HS-5 (cell line): ENCODE measurements at places on chromosomes 1 and 21.

DNA sequence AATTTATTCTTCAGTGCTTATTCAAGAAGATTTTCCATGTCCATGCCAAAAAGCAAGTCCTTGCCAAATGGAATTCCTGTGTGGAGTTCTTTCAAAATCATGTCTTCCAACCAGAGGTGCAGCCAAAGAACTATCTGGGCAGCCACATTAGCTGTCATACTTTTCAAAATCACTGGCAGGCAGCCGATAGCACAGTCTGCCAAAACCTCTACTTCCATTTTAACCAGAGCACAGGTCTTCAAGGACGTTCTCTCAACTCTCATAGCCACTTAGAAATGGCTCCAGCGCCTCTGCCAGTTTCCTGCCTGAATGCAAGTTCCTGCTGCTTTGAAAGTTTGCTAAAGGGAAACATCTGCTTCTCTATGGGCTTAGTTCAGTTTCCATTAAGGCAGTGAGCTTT is 975.7 kb upstream of the ADGRL4 start:
- DNase-seq, result no peak

DNA sequence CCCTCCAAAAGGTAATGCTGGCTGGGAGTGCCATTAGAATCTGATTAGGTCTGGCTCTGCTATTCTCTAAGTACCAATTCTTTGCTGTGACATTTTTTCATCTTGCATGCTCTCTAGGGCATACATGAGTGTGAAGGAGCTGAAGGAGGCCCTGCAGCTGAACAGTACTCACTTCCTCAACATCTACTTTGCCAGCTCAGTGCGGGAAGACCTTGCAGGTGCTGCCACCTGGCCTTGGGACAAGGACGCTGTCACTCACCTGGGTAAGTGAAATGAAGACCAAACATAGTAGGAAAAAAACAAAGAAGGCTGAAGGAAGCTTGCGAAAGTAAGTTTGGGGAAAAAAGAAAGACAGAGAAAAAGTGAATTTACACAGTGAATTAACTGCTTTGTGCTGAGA is 207.9 kb downstream of the PAPPA2 start:
- no peak for DNase-seq

GRCh38 chr1:26907071-26907917 is 6.5 kb downstream of the NR0B2 start:
- DNase-seq, result peak; percentile 61

- DNase-seq, result no peak
Observed at GRCh38 chr1:66833112-66833511, 32.0 kb upstream of the INSL5 start.

DNA sequence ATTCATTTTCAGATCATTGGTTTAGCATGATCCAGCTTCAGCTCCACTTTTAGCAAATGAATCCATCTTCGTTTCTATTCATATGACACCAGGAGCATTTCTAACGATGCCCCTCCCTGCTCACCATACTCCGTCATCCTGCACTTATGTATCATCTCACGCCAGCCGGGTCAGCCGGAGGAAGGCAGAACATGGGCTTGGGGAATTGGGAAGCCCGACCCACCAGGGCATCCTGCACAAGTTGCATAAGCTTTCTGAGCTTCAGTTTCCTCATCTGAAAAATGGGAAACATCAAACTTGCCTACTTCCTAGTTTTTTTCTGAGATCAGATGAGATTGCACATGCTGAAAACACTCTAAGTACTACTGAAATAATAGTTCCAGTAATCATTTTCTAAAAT is 194.7 kb downstream of the AK5 start:
- DNase-seq, result no peak

DNA sequence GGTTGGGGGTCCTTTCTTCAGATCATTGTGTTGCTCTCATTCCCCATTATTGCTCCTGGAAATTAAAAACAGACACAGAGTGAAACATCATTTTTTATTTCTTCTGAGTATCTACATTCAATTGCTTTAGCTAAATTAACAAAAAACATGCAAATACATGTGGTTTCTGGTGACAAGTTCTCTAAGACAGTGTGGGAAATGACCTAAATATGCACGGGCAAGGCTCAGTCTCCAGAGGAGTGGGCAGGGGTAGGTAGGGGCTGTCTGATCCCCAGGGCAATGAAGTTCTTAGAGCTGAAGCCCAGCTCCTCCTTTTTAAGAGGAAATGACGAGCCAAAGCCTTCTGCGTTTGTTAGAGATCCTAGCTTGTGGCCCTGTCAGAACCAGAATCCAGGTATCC is 4.5 kb downstream of the LEFTY2 start:
- no peak for DNase-seq

GRCh38 chr1:54314696-54315095 is 91.5 kb downstream of the SSBP3 start:
- DNase-seq, result no peak

DNA sequence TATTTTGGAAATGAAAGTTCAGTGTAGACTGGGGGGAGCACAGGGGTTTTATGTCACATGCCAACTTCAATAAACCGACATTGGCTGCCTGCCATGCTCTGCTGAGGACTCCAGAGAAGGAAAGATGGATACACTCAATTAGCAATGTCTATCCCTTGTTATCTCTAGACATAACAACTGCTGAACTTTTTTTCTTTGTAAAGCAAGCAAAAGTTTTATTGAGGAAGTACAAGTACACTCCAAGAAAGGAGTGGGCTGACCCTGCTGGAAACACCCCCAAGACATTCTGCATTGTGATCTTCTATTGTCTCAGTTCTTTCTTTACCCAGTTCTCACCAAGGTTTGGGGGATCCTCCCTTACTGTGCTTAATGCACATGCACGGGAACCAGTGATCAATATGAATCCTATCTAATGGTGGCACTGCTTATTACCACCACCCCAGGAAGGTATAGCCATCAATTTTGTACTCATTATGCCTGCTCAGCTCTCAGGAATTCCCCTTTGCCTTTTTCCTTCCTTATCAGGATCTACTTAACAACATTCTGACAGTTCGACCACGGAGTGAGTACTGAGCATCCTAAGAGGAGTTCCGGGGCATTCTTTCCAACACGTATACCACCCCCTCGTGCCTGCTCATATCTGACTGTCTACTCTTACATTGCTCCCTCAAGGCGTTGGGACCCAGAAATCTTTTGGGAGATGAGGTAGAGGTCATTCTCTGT is 28.7 kb downstream of the SYNJ1 start:
- no peak for DNase-seq

- DNase-seq, result peak; percentile 49
Observed at GRCh38 chr1:35718492-35719336, at the start of gene C1orf216. Gene C1orf216, minus strand, starts transcription at chr1:35718884. Its CDS starts 2,563 bp downstream, at chr1:35716321.

DNA sequence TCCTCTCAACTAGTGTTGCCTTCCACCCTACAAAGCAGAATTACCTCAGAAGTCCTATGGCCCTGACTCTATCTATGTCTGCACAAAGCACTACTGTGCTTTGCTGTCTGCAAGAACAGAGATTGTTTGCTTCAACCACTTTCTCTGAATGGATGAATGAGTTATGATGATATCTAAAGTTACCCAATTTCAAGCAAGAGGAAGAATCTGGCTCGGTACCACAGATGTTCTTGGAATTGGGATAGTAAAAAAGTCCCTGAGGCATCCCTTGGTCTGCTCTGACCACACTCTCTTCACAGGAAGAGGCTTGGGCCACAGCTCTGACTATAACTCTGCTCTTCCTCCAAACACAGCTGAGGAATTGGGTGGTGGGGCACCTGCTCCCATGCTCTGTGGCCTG is 31.2 kb downstream of the MTARC1 start:
- DNase-seq, result no peak
